ENCODE measurements at places on chromosomes 16 and 17. TPM values are rescaled to one million over a fixed set of nuclear protein-coding genes. Genes with fewer than 3 reads are reported as not detected.

SPNS2 gene
- 11.0 TPM for total RNA-seq

C16orf95 gene
- 2.4 TPM for total RNA-seq

OR1A2 gene
- not detected for total RNA-seq

EPX gene
- not detected for total RNA-seq

HYDIN gene
- total RNA-seq: 19.2 TPM

KRT12 gene
- not detected for total RNA-seq

TBC1D3G gene
- not detected for total RNA-seq

AOC2 gene
- total RNA-seq: 0.41 TPM

CIITA gene
- under 0.01 TPM for total RNA-seq

GFAP gene
- 155 TPM for total RNA-seq

SLFN11 gene
- 2.9 TPM for total RNA-seq

PITPNC1 gene
- 70.9 TPM for total RNA-seq

NQO1 gene
- 4.1 TPM for total RNA-seq

KRT27 gene
- not detected for total RNA-seq

RNF112 gene
- total RNA-seq: 26.1 TPM

TMEM114 gene
- not detected for total RNA-seq

ZFHX3 gene
- total RNA-seq: 4.9 TPM

PLEKHM1 gene
- total RNA-seq: 13.9 TPM

POLDIP2 gene
- total RNA-seq: 42.0 TPM

NLRC5 gene
- total RNA-seq: 0.41 TPM

SSTR5 gene
- total RNA-seq: not detected

ZG16 gene
- total RNA-seq: not detected
